ENCODE measurements at places on chromosomes 2 and 18.

- DNase-seq: no peak
Observed at GRCh38 chr2:200393191-200393590, 86.7 kb downstream of the SPATS2L start.

DNA sequence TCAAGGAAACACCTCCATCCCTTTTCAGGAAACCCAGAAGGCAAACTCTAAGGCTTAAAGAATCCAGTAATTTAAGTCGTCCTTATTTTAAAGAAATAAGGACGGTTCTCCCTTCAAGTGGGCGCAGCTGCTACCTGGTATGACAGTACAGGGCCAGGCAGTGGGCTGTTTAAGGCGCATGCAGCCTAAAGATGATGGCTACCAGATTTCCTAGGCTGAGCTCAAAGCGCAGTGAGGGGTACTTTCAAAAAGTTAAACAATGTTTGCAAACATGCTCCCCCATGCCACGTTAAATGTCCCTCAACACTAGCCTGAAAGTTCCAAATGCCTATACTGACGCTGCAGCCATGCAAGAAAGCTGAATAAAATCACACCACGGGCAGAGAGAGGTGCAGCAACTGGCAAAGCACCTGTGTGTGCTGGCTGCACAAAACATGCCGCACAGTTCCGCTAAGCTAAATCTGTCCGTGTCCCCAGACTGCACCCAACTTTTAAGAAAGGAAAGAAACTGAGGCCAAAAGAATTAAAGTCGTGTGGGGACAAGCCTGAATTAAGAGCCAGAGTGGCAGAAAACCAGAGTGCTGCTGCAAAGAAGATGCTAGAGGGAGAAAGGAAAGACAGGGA is 583 bp downstream of the HIBCH start:
- DNase-seq: no peak

DNA sequence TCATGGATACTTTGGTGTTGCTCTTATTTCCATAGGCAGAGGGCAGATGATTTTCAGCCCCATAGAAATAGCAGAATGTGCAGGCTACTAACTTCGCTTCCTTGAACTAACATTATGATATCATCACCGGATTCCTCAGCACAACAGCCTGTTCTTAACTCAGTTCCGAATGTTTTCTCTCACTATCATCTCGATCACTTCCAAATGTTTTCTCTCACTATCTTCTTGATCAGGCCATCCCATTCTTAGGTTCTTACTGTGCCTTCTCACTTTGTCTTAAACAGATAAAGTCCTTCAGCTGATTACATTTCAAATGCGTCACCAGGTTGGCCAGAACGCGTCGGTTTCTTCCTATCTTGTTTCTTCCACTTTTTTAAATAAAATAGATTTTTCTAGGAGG is 11.4 kb upstream of the MBD2 start:
- DNase-seq: no peak

DNA sequence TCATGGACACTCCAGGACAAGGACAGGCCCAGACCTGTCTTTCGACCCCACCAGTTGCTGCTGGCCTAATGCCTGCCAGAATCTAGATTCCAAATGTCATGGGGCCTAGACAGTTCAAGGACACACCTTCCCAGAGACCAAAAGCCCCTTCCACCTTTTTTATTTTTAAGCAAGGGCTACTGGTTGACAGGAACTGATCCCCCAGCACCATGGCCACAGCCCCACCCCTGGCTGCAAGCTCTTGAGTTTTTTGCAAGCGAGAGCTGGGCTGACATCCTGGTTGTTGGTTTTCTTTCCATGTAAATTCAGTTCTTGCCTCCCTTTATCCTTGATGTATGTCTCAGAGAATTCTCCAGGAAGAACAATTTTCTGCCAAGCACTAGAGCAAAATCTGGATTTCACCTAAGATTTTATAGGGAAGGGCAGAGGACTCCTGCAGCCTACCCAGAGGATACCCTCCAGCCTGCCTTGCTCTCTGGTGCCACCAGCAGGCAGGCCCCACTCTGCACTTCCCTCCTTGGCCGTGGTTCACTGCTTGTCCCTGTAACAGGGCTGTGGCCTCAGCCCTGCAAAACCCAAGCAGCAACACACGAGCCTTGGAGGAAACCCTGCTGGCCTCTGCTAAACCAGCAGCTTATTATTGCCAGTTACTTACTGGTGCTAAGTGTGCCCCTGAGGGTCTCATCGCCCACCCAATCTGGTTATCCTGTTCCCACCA is 97.7 kb downstream of the TWIST2 start:
- DNase-seq: no peak

- no peak for DNase-seq
Observed at GRCh38 chr2:150125708-150126107, 361.8 kb downstream of the RND3 start.

DNA sequence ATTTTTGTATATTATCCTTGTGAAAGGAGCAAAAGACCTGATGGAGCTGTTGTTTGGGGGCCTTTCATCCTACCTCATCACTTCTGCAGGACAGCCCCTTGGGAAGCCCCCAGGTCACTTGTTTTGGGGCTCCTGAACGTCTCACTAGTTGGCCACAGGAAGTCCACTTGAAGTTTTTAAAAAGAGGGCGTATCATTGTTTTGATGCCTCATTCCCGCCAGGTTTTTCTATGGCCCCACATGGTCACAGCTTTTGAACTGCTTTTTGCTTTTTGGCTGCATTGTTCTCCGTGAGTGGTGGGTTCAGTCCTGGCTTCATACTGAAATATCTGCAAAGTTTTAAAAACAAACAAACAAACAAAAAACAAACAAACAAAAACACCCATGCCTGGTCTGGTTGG is 216.3 kb downstream of the PRKCE start:
- no peak for DNase-seq

DNA sequence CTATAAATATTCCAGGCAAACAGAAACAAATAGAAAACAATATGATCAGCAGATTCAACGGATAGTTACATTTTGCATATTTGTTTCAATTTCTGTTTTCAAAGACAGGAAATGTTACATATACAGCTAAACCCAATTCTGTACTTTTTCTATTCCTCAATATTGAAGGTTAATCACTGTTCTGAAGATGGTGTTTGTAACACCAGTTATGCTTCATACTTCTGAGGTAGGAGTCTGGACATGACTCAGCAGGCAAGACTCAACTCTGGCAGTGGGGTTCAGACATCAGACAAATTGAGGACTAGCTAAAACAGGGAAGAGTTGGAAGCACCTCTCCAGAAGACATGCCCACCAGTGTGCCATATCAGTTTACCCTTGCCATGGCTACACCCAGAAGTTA is 16.6 kb downstream of the SERPINB13 start:
- DNase-seq: no peak

- no peak for DNase-seq
Observed at GRCh38 chr2:33366473-33366872, 110.0 kb upstream of the RASGRP3 start.

Data from DMS153 (cell line).